Stimulated activated CD8-positive, alpha-beta memory T cell treated with anti-CD3 and anti-CD28 coated beads, Interleukin-4, amount 100 ng/mL, for 4 hours (primary cell): ENCODE measurements at places on chromosomes 3 and 15.

GRCh38 chr3:107387555-107387954 lies 10.3 kb downstream of the CCDC54 start:
- no peak for DNase-seq

- DNase-seq, result no peak
These were observed 51.9 kb downstream of the BBX start for GRCh38 chr3:107574650-107575049.

DNA sequence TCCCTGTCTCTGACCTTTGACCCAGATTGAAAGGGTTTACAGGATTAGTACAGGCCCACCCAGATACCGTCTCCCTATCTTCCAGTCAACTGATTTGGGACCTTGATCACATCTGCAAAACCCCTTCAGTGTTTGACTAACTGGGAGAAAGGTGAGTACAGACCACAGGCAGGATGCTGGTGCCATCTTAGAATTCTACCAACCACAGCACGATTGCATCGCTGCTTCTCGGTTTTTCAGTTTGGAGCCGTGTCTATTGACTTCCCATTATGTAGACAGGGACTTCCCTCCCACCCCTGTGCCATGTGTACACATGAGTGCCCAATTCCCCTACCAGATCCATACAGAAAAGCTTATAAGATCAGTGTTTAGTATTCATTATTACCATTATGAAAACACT lies 6.6 kb upstream of the KLF13 start:
- no peak for DNase-seq

- no peak for DNase-seq
These were observed 47.6 kb upstream of the MED12L start for GRCh38 chr3:151037746-151038477.

- no peak for DNase-seq
These were observed 242.8 kb upstream of the ICE2 start for GRCh38 chr15:60721707-60722106.

- no peak for DNase-seq
These were observed 25.0 kb upstream of the SCN10A start for GRCh38 chr3:38840987-38841386.

DNA sequence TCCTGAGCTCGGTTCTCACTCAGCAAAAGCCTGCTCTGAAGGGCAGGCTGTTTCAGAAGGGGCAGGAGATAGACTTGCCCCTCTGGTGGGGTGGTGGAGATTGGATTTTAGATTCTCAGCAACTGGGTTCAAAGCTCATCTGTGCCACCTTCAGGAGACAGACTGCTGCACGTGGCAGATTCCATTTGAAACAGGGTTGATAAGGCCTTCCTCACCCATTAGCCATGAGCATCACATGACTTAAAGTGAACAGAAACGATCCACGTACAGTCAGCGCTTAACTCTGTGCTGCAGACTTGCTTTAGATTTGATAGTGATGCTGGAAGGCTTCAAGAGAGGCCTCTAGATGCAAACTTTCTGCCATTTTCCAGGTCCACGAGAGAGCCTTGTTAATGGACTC lies 35.0 kb upstream of the MGLL start:
- no peak for DNase-seq

DNA sequence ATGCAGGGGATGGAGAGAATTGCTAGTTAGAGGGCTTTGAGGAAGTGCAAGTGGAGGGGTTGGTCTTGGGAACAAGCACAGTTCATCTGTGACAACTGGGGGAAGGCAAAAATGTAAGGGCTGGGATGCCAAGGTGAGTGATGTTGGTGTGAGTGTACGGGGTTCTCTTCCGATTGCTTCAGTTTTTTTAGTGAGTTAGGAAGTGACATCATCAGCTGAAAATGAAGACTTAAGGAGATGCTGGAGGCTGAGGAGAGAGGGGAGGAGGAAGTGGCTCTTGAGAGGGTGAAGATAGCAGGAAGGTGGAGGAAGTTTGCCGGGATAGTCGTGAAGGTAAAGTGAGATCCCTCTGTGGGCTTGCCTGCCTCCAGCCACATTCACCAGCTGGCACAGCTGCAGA lies 12.7 kb downstream of the TICRR start:
- DNase-seq, result no peak

- DNase-seq, result no peak
These were observed 62.0 kb upstream of the NR2E3 start for GRCh38 chr15:71748293-71748718.

- DNase-seq, result no peak
These were observed 12.5 kb downstream of the CHDH start for GRCh38 chr3:53833700-53834099.

DNA sequence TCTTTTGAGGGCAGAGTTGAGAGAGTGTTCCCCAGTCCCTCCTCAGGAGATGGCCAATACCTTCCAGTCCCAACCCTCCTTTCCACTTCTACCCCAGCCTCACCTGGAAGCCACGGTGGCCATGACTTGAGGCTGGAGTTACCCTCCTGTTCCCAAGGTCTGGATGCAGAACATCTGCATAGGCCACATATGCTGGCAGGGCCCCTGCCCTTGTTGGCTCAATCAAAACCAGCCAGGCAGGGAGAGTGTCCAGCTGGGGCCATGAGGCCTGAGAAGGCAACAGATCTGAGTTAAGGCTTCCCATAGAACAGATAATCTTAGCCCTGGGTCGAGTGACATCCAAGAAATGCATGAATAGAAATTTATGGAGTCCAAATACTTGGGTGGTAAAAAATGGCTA lies 23.6 kb upstream of the VIPR1 start:
- no peak for DNase-seq
